Hippocampal formation (tissue), 2 donors: ENCODE measurements at places on chromosomes 2 and 18.

- DNase-seq, result no peak
These were observed 1128.2 kb downstream of the BCL11A start for GRCh38 chr2:59425247-59425646.

DNA sequence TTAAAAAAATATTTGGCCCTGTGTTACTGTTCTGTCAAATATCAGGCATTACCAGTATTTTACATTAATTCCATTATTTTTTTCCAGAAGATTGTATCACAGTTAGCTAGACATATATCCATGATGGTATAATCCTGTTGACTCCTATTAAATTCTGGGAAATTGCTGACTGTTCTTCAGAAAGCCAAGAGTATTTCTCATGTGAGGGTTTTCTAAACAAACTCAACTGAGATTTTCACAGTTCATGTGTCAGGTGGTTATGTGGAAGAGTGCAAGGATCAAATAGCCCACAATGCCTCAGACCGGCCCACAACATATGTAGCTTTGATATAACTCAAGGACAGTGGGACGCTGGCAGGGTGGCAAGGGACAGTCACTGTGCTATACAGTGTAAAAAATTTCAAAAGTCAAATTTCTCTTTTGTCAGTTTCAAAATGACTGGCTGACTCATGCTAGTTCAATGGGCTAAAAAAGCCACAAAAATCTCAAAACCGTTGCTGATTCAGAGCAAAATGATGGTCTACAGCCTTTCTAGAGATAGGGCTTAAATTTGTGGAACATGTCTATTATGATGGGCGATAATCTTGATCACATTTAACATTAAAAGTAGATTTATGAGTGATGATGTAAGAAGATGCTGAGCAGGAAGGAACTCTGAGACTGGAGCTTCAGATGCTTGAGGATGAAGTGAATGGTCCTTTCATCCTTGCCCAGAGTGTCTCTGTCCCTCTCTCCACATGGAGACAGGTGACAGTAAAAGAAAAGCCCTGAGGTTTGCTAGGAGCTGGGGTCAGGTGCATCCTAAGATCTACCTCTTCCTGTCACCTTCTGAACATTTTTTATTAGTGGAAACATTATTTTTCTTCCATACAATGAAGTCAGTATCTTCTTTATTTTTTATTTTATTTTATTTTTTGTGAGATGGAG is 175.8 kb upstream of the PIEZO2 start:
- no peak for DNase-seq

DNA sequence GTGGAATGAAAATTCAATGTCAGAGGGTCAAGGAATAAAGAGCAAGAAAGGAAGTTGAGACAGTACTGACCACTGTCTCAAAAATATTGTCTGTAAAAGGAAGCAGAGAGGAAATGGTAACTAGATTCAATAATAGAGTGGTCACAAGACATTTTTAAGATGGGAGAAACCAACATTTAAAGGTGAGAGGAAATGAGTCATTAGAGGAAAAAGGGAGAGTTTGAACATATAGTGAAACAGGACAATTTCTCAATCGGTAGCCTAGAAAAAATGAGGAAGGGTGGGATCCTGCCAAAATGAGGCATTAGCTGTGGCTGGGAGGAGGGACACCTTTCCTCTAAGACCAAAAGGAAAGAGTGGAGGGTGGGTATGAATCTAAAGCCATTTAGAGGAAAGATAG is 288.5 kb downstream of the SP3 start:
- no peak for DNase-seq

GRCh38 chr2:88199912-88200682 is 30.0 kb downstream of the THNSL2 start:
- DNase-seq, result no peak

- no peak for DNase-seq
These were observed 177.4 kb upstream of the NABP1 start for GRCh38 chr2:191500566-191500883.
